ENCODE measurements at places on chromosomes 2 and 18. TPM values are rescaled to one million over a fixed set of nuclear protein-coding genes. Genes with fewer than 3 reads are reported as not detected.

- DNase-seq: no peak
Measured at GRCh38 chr2:101830146-101830545, 132.6 kb downstream of the MAP4K4 start.

The ACMSD gene
- total RNA-seq: not detected

- no peak for DNase-seq
Measured at GRCh38 chr2:21860907-21861306, 737.1 kb downstream of the TDRD15 start.

The COLEC12 gene
- total RNA-seq: 5.1 TPM

The PID1 gene
- total RNA-seq: 19.2 TPM

GRCh38 chr2:178874529-178875240 is 67.5 kb upstream of the TTN start:
- DNase-seq: no peak

GRCh38 chr2:98455494-98455976 is 10.9 kb downstream of the INPP4A start:
- DNase-seq: no peak

GRCh38 chr2:68819556-68819955 is 51.6 kb downstream of the BMP10 start:
- no peak for DNase-seq

- no peak for DNase-seq
Measured at GRCh38 chr2:232549655-232550353, 553 bp downstream of the TIGD1 start.

GRCh38 chr2:130846686-130847375 is 10.1 kb downstream of the ARHGEF4 start:
- DNase-seq: no peak

GRCh38 chr2:29113891-29114321 is 1.3 kb upstream of the CLIP4 start:
- DNase-seq: peak; percentile 89

The TNS1 gene
- total RNA-seq: 64.4 TPM

DNA sequence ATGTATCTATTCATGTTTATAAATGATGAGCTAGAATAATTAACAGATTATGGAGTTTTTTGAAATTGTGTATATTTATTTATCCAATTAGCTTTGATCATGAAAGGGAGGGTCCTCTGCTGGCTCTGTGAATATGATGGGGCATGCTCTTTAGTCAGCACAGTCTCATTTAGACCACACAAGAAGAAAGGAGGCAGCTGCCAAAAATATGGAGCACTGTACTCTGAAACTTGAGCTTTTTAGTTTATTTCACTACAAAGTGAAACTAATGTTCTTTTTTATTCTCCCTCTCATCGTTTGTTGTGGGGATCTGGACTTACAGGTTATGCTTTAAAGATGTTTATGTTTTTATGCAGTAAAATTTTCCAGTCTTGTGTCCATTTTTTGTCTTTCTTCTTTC is 266.9 kb upstream of the GULP1 start:
- DNase-seq: no peak

The APOB gene
- total RNA-seq: 5.4 TPM

DNA sequence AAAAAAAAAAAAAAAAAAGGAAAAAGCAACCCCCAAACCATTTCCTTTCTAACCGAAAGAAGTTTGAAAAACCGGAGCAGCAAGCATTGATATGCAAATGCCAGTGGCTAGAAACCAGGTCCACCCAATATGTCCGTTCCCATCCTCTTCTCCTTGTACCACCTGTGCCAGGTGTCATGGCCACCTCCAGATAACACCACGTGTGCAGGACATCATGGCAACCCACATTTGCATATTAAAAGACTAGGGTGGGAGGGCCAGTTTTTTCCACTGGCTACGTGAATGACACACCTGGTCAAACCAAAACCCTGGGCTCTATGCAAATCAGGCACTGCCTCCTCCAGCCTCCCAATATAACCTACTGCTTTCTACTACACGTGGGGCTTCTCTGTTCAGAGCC is 303.3 kb upstream of the GULP1 start:
- no peak for DNase-seq

DNA sequence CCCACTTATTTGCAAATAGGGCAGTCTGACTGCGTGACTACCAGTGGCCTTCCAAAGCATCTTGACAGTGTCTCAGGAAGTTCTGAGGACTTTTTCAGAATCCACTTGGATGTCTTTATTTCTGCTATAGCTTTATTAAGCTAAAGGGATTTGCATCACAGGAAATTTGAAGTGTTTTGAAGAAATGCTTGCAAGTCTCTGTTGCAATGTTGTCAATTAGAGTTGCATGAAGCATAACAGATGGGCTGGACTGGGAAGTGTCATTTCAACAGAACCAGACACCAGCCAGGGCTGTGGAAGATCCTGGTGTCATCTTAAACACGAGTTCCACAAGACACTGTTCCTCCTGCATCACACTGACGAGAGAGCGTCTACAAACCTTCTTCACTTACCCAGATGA is 224.5 kb downstream of the EN1 start:
- no peak for DNase-seq

GRCh38 chr18:79768745-79769144 is 29.0 kb upstream of the KCNG2 start:
- no peak for DNase-seq

- no peak for DNase-seq
Measured at GRCh38 chr2:78644854-78645253, 380.6 kb upstream of the REG3G start.

The FASTKD2 gene
- 23.0 TPM for total RNA-seq

DNA sequence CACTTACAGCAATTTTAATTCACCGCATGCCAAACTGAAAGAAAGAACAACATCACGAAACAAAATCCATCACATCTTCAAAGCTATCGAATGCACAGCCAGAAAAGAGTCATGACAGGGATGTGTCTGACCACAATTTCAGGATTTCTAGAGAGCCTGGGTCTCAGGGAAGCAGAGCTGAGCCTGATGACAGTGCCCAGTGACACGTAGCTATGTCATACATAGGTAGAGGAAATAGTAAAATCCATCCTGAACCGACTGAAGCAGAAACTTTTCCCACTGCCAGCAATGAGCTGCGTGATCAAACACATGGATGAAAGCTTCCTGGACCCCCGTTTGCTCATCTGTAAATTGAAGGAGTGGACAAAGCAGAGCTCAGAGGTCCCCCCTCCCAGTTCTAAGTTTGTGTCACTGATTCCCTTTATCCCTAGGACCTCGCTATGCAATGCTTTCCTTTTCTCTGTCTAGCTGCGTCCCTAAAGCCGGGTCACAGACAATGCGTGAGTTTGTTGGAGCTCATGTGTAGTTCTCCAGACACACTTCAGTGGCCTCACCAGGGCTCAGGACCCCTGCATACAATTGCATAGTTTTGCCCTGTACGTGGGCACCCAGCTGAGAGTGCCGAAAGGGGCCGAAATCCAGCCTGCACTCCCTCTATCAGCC is 37.6 kb downstream of the CCBE1 start:
- no peak for DNase-seq

- DNase-seq: no peak
Measured at GRCh38 chr2:170517538-170517937, 197.6 kb upstream of the SP5 start.

- DNase-seq: no peak
Measured at GRCh38 chr2:129554373-129554772, 425.1 kb upstream of the RAB6C start.

The IL1F10 gene
- total RNA-seq: 0.80 TPM

- DNase-seq: no peak
Measured at GRCh38 chr2:219641390-219642068, 14.1 kb downstream of the SLC4A3 start.

DNA sequence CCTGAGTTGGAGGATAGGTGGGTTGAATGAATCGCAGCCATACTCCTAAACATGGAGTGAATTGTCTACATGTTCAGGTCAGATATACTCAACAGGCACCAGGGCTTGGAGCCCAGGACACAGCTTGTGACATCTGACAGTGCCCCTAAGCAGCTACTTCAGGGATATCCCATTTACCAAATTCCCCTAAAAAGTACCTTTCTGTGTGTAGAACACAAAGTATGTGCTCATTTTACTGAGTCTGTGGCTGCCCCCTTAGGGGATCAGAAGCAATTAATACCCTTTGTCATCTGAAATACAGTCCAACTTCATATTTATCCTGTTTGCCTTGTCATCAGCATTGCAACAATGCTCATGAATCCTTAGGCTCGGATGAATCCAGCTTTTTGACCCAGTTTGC is 20.8 kb downstream of the TNFRSF11A start:
- no peak for DNase-seq

DNA sequence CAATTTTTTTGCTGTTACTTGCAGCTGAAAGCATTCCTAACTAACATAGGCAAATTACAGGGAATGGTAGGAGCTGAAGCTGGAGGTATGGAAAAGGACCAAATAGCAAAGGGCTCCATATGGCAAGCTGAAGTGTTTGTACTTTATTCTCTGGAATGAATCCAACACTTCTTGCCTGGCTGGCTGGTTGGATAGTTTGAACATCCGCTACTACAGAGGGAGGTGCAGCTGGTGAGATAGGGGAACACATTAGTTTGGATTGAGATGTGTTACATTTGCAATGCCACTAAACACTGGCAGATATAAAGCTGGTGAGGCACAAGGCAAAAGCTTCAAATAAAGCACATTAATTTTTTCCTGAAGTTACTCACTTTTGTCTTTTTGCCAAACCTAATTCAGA is 291.5 kb downstream of the SP3 start:
- DNase-seq: no peak

- no peak for DNase-seq
Measured at GRCh38 chr18:77300579-77300978, 50.9 kb downstream of the GALR1 start.

The B3GNT7 gene
- 1.5 TPM for total RNA-seq

The UGT1A10 gene
- not detected for total RNA-seq

GRCh38 chr2:238370823-238371372 is 50.6 kb downstream of the TRAF3IP1 start:
- DNase-seq: no peak

The MATN3 gene
- total RNA-seq: 0.72 TPM

GRCh38 chr2:70615222-70615621 is 61.6 kb upstream of the TGFA start:
- DNase-seq: no peak

- no peak for DNase-seq
Measured at GRCh38 chr2:230990899-230991150, 5.1 kb upstream of the SPATA3 start.

The SETBP1 gene
- 25.6 TPM for total RNA-seq

The EVA1A gene
- 6.3 TPM for total RNA-seq

GRCh38 chr2:127183771-127184170 is 36.3 kb downstream of the CYP27C1 start:
- DNase-seq: no peak

The UGT1A4 gene
- total RNA-seq: 2.3 TPM

The CFAP65 gene
- not detected for total RNA-seq

The TOGARAM2 gene
- 2.1 TPM for total RNA-seq

GRCh38 chr2:222296911-222297599 is 1.7 kb downstream of the PAX3 start:
- DNase-seq: no peak

Measured in suprapubic skin (tissue), 4 donors.